Sciatic nerve (tissue), 2 donors: ENCODE measurements at places on chromosomes 13 and 19. TPM values are rescaled to one million over a fixed set of nuclear protein-coding genes. Genes with fewer than 3 reads are reported as not detected.

GRCh38 chr13:113582841-113583631, 1.5 kb upstream of the TFDP1 start:
- DNase-seq: peak; percentile 53

- no peak for DNase-seq
Observed at GRCh38 chr13:100611678-100612492, 23.3 kb upstream of the GGACT start.

- no peak for DNase-seq
Observed at GRCh38 chr13:32472194-32472621, 44.3 kb upstream of the N4BP2L1 start.

GRCh38 chr13:73299787-73300186, 241.0 kb downstream of the KLF5 start:
- no peak for DNase-seq

VSIG10L gene
- 1.8 TPM for total RNA-seq

DNA sequence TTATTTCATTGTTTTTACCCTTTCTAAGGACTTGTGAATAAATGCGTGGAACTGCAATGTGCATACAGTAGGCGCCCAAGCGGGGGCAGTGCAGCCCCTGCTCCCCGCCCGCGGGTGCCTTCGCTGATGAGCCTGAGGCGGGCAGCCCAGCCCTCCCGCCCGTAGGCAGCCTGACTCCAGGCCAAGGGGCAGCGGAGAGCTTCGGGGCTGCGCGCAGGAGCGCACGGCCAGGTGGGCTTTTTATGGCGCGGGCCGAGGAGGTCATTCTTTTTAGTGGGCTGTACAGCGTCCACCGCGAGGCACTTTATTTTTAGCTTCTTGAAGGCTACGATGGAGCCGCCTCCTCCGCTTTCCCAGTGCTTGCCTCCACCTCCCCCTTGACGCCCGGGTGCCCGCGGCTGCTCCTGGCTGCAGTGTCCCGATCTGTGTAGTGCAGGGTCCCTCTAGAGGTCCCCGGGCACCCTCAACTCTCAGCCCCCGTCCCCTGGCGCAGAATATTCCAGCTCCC, 60.5 kb downstream of the CCNE1 start:
- DNase-seq: no peak

GRCh38 chr19:52536448-52536800, 9.0 kb downstream of the ZNF808 start:
- DNase-seq: no peak

DNA sequence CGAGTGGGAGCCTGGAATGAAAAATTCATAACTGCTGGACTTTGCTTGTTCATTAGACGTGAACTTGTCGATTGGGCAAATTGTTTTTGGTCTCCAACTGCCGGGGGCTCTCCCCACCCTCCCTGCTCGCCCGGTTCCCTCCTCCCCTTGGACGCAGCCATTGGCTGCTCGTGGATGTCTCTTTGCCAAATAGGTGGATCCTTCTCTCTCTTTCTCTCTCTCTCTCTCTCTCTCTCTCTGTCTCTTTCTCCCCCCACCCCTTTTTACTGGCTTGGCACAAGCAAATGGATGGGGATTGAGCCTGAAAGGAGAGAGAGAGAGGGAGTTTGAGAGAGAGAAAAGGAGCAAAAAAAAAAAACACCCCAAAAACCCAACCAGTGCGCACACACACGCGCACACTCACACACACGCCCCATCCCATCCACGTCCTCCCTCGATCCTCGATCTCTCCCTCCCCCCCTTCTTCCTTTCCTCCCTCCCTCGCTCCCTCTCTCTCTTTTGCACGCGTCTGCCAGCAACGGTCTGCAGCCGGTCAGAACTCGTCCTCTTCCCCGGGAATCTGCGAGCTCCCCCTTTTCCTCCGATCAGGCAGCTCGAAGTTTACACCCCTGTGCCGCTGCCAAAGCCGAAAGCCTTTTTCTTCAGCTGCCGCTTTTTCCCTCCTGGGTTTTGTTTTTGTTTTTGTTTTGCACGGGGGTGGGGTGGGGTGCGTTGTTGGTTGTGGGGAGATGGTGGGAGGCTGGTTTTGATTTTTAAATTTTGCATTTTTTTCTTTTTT, 27.8 kb downstream of the NFIX start:
- DNase-seq: peak; percentile 92

GRCh38 chr13:28338006-28338574, 156.8 kb downstream of the FLT1 start:
- DNase-seq: no peak

APC2 gene
- total RNA-seq: 6.0 TPM

- DNase-seq: no peak
Observed at GRCh38 chr13:23921451-23921888, 24.2 kb upstream of the C1QTNF9B start.

DNA sequence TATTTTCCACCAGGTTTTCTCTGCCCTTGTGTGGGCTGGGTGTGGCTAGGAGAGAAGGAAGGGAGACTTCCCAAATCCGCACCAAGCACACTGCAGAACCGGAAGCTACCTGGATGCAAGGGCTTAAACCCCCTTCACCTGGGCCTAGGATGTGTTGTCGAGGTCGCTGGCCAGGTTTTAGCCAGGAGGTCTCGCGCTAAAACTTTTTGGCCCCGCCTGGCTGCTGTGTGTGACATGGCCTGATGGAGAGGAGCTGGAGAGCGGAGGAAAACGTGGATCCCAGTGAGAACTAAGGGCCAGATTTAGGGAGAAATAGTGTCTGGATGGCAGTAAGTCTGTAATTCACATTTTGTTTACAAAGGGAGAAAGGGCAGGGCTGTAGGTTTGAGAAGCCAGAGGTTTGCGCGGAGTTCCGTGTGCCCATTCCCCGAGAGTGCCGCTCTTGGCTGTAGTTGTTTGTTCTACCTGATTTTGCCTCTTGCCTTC, 3.1 kb upstream of the TSHZ3 start:
- no peak for DNase-seq

GRCh38 chr19:18013210-18014111, 5.5 kb downstream of the ARRDC2 start:
- no peak for DNase-seq

LRRC4B gene
- 3.5 TPM for total RNA-seq

PALM3 gene
- total RNA-seq: 4.5 TPM

SUGP1 gene
- 43.7 TPM for total RNA-seq

- no peak for DNase-seq
Observed at GRCh38 chr13:93881411-93881810, 598.1 kb downstream of the DCT start.
